Stimulated activated CD4-positive, alpha-beta T cell treated with anti-CD3 and anti-CD28 coated beads, Interleukin-1b, Interleukin-23, amount 100 ng/mL, for 1 hour (primary cell): ENCODE measurements at places on chromosomes 13 and 19.

DNA sequence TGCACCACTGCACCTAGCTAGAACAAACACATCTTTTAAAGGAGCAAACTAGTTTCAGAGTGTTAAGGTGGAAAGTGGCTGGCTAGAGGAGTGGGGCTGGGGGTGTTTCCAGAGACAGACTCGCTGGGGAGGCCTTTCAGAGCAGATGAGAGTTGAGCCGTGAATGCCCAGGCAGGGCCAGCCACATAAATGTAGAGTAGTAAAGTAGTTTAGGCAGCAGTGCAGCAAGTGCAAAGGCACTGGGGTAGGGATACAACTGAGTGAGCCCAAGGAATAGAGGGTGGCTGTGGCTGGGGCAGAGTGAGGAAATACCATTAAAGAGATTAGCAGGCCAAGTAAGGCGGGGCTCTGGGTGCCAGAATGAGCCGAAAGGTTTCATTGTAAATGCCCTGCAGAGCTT is 72.0 kb downstream of the ALOX5AP start:
- DNase-seq = no peak

- no peak for DNase-seq
These were observed 89.7 kb upstream of the CLDN10 start for GRCh38 chr13:95462801-95463200.

DNA sequence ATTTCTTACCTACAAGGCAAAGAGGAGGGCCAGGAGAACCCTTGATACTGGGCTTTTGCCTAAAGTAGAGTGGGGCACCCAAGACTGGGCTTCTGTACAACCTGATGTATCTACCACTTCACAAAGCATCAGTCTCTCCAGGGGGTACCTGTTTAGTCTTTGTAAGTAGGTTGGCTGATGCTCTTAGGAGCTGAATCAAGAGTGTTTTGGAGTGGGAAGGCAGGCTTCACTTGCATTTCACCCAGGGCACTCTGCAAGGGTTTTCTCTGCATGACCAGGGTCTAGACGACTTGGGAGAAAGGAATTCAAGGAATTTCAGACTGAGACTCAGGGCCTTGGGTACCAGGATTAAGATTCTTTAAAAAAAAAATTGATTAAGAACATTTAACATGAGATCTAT is 361.5 kb downstream of the RFC3 start:
- no peak for DNase-seq

- DNase-seq = no peak
These were observed 1.0 kb upstream of the KDM4B start for GRCh38 chr19:4967738-4968461.

- DNase-seq = no peak
These were observed 23.4 kb upstream of the ARGLU1 start for GRCh38 chr13:106591299-106591698.

DNA sequence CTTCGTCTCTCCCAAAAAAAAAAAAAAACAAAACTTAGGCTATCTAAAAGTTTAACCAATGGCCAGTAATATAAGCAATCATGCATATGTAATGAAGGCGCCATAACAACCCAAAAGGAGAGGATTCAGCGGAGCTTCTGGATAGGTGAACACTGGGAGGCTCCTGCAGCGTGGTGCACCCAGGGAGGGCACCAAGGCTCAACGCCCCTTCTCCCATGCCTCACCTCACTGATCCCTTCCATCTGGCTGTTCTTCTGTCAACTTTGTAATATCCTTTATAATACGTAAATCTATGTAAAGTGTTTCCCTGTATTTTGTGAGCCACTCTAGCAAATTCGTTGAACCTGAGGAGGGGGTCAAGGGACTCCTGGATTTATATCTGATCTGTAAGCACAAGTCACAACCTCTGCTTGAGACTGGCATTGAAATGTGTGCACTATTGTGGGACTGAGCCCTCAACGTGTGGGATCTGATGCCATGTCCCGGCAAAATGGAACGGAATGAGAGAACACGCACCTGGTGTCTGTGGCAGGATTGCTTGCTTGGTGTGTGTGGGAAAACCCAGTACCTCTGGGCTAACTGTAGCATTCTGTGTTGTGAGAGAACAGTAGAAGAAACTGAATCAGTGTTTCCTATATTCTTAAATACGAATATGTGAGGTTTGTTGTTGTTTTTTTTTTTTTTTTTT is 521 bp upstream of the ZNF665 start:
- DNase-seq = no peak

- DNase-seq = no peak
These were observed 7.5 kb upstream of the MIER2 start for GRCh38 chr19:351976-352625.

DNA sequence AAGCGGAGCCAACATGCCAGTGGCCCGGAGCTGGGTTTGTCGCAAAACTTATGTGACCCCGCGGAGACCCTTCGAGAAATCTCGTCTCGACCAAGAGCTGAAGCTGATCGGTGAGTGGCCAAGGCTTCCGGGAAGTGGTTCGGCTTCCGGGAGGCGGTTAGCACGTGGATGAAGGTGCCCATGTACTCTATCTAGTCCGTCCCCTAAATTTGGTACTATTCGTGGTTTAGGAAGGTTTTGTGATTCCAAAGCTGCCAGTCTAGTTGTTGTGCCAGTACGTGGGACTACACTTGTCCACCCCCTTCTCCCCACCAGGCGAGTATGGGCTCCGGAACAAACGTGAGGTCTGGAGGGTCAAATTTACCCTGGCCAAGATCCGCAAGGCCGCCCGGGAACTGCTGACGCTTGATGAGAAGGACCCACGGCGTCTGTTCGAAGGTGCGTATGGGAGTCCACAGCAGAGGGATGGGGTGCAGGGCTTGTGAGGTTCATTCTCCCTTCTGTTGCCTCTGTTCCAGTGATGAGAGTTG is 579 bp downstream of the RPS9 start:
- no peak for DNase-seq

- no peak for DNase-seq
These were observed 63.4 kb downstream of the PEPD start for GRCh38 chr19:33458171-33458633.

GRCh38 chr13:42345367-42345766 is 73.4 kb downstream of the AKAP11 start:
- no peak for DNase-seq

DNA sequence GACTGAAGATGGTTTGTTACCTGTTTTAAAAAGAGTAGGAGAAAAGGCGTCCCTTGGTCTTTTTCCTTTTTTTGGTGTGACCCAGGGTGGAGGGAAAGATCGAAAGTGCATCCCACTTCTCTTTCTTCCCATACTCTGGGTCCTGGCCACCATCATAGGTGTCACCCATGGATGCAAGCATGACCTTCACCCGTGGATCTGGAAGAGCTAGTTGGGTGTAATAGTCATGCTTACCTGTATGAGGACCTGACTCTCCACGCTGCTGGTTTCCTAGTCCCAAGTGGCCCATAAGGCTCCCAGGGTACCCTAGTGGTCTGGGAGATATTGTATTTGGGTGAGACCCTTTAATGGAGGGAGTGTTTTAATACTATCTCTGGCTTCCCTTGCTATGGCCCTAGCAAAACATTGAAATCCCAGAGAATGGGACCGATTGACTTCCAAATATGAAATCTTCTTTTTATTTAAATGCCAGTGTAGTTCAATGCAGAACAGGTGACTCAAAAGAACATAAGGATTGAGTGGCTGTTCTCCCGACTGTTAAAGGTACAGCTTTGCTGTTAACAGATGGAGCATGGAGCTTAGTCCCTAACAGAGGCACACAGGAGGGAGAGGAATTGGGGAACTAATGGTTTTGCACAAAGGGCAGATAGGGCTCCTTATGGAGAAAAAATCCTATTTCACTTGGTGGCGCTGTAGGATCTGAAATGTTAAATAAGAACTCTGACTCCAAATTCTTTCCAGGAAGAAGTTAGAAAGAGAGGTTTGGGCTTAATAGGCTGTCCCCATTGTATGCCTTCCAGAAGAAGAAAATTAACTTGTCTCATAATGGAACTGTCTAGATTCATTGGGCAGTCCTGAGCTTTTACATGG is 7.0 kb upstream of the ZNF550 start:
- DNase-seq = no peak

DNA sequence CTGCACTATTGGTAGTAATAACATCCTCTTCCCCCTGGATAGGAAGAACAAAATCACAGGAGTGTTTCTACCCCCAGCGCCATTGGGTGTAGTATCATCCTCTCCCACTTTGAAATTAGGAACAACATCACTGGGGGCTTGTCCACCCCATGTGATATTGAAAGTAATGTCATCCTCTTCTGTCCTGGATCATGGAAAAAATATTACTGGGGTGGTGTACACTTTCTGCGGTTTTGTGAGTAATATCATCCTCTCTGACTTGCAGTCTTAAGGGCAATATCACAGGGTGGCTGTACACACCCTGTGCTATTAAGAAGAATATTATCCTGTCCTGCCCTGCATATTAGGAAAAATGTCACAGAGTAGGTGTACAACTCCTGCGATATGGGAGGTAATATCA is 4.9 kb upstream of the RGCC start:
- DNase-seq = no peak

- no peak for DNase-seq
These were observed 4.9 kb downstream of the MEIS3 start for GRCh38 chr19:47414469-47414868.

GRCh38 chr19:53772943-53773342 is 51.2 kb downstream of the NLRP12 start:
- no peak for DNase-seq

GRCh38 chr13:33188093-33188882 is 97.3 kb downstream of the STARD13 start:
- no peak for DNase-seq

DNA sequence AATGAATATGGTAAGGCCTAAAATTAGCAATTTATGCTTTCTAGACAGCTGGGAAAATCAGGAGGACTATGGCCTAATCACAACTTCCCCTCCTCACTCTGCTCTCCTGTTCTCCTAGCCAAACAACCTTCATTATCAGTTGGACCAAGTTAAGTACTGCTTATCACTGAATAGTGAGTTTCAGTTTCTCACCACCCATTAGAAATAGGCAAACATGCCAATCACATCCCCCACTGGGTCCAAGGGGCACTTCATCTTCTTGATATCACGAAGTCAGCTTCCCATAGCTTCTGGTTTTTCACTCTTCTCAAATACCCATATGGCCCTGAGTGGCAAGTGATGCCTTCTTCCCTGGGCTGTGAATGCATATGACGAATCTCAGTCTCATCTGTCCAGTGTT is 689.6 kb downstream of the SLITRK5 start:
- DNase-seq = no peak

- peak; percentile 25 for DNase-seq
These were observed 54.5 kb downstream of the TSSK6 start for GRCh38 chr19:19460761-19461265.
